CD4-positive, alpha-beta T cell treated with Interleukin-15 for 1 hour (primary cell): ENCODE measurements at places on chromosomes 12 and 14.

- no peak for DNase-seq
Observed at GRCh38 chr12:25855716-25856115, 102.8 kb upstream of the RASSF8 start.

- DNase-seq, result no peak
Observed at GRCh38 chr12:39435531-39435930, 7.4 kb downstream of the KIF21A start.

DNA sequence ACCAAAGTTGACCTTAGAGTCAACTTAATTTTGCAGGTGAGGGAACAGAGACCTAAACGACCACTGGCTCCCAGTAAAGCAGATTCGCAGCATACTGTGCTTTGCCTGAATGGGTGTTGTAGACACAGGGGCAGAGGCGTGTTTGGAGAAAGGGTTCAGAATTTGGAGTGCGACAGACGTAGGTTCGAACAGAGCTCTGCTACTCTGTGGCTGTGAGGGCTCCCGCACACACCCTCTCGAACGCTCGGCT is 243 bp upstream of the TOMM20L start:
- DNase-seq, result no peak

DNA sequence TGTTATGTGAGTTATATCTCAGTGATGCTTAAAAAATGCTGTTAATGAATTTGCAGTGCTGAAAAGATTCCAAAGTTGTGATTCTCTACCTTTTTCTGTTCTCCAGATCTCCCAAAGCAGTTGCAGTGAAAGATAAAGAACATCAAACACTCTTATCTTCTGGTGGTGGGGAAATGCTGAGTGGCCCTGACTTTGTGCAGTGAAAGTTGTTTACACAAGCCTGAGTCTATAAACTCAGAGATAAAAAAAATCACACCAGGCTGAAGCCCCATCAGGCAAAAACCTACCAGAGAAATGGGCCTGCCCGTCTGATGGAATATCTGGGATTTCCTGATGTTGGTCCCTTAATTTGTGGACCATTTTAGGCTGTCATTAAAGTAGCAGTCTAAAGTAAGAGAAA is 46.1 kb downstream of the RASSF3 start:
- no peak for DNase-seq

DNA sequence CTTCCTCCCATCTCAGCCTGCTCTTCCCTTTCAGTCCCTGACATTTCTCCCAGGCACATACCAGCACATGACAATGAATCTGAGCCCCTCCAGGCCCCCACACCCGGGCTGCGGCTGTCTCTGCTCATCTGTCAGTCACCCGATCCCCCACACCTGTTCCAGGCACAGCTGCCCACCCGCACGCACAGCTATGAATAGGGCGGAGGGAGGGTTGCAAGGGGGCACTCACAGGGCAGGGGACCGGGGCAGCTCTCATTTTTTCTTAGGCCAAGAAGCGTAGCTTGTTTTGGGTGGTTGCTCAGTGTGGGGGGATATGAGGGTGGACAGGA is 43.7 kb upstream of the TSPAN9 start:
- DNase-seq, result no peak

DNA sequence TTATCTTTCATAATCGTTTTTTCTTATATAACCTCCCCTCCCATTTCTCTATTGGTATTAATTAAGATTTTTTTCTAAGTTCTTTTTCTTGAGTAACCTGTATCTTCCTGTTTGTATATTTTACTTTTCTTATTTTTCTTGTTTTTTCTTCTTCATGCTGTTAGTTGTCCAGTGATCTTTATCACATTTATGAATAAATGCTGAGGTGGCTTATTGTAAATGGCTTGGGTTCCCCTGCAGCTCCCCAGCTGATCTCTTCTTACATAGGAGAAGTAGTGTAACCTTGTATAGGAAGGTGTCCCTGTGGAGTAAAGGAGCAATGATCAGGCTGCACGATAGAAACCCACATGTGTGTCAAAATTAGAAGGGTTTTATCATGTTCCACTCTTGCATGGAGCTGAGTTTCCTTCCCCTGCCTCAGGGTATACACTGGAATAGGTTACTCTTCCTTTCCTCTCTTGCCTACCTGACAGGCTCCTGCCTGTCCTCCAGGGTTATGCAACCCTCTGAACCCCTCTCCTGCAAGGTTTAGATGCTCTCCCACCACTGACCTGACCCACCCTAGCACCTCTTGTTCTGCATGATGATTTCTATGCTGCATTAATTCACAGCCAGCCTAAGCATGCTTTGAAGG is 334.8 kb upstream of the RGS6 start:
- no peak for DNase-seq

- no peak for DNase-seq
Observed at GRCh38 chr14:33323979-33324378, 385.3 kb downstream of the NPAS3 start.

- no peak for DNase-seq
Observed at GRCh38 chr12:52524898-52525591, 4.9 kb upstream of the KRT5 start.

DNA sequence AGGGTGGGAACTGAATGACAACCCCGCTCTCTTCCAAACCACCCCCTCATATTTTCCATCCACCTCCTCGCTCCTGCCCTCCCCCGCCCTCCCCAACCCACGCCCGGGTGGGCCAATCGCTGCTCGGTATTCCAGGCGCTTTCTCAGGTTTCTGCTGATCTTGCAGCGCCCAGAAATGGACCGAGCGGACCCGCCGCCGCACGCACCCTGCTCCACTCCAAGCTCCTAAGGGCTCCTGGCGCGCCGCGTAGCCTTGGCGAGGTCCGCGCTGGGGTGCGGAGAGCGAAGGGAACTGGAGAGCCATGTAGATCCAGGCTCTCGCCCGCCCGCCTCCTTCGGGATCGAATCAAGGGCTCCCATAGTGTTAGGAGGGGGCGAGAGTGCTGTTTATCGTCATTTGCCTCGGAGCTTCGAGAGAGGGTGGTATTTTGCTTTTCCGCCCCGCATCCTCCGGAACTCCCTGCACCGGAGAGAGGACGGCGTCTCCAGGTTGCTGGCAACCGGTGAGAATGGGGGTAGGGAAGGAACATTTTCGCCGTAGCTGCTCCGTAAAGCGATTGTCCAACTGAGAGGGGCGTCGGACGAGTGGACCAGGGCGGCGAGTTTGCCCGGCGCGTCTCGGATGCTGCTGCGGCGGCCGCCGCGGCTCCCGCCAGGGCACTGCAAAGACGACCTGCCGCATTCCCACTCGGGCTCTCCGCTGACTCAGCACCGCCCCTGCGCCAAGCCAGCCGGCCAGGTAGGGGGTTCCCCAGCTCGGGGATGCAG is at the start of gene KCNA1:
KCNA1 (plus strand) TSS at position 172 of the 768 bp plus-strand sequence. CDS start 1,474 bp downstream, outside the sequence.
- DNase-seq, result no peak

DNA sequence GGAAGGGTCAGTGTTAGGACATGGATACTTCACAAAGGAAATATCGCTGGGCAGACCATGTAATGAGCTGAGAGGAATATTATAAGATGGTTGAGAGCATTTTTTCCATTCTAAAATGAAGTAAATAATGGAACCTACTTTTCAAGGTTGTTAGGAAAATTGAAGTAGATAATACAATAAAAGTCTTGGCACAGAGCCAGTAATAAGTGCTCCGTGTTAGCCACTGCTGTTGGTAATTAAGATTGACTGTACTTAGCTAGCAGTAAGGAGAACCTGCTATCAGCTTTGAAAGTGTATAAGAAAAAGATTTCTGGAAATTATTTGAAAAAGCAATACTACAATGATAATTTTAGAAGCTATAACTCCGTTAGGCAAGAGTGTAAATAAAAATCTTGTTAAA is 77.6 kb downstream of the SCAF11 start:
- DNase-seq, result no peak

GRCh38 chr12:17084831-17085230 is 478.9 kb upstream of the LMO3 start:
- DNase-seq, result no peak

GRCh38 chr14:100219126-100219785 is 19.7 kb upstream of the YY1 start:
- DNase-seq, result no peak

GRCh38 chr14:98114946-98115345 is 1157.1 kb downstream of the BCL11B start:
- DNase-seq, result no peak

- peak; percentile 54 for DNase-seq
Observed at GRCh38 chr12:109888179-109889020, 8.1 kb upstream of the GLTP start.

DNA sequence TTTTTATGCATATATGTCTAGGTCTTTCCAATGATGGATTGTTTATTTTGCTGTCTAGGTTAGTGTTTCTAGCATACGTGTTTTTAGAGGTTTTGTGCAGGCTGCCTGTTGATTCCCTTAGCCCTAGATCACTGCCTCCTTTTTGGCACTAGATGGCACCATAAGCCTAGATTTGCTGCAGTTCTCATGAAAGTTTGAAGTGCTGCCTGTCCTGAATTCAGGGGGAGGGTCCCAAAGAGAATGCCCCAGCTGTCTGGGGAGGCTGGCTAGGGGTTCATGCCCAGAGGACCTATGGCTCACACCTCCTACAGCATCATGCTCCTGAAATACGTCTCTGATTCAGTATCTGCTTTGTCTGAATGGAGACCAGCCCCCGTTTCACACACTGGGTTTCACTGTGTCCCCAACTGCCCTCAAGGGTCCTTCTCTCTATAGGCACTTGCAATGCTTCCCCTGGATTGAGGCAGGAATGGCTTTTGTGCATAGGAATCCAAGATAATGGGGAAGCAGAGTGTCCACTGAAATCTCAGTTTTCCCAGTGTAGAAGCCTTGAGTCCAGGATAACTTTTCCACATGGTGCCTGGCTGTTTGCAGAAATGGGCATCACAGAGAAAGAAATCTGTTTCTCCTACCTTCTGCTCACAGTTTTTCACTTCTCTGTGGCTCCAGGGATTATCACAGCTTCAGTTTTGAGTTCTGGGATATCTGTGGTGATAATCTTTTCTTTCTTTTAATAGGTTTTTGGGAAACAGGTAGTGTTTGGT is 14.2 kb upstream of the TXNRD1 start:
- DNase-seq, result peak; percentile 47

DNA sequence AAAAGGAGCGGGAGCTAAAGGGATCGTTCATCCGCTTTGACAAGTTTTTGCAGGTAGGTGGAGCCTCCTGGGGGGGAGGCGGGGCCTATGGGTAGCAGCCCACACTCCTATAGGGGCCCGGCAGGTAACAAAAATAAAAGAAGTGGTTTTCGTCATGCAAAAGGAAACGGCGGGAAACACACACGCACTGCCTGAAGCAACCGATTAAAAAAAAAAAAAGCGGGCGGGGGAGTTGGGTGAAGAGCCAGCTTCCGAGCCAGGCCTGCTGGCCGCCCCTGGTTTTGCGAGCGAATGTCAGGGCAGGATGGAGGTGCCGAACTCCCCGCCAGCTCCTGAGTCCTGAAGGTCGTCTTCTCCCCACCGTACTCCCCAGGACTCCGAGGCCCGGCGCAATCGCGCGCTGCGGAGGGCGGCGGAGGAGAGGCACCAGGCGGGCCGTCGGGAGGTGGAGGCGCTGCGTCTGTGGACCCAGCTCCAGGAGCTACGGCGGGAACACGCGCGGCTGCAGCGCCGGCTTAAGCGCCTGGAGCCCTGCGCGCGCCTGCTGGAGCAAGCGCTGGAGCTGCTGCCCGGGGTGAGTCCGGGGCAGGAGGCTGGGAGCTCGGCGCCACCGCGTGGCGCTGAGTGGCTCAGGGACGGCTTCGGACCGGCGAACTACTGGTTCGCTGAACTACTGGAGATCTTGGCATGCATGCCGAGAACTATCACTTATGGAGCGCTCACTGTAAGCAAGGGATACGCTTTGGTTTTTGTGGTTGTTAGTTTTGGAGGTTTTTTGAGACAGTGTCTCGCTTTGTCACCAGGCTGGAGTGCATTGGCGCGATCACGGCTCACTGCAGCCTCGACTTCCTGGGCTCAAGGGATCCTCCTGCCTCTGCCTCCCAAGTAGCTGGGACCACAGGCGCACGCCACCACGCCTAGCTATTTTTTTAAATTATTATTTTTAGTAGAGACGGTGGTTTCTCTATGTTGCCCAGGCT is 3.6 kb downstream of the CFAP73 start:
- peak; percentile 67 for DNase-seq
